Upper lobe of right lung (tissue), 1 donor: ENCODE measurements at places on chromosomes 1 and 21. TPM values are rescaled to one million over a fixed set of nuclear protein-coding genes. Genes with fewer than 3 reads are reported as not detected.

The DAB1 gene
- total RNA-seq, result 0.29 TPM

The ERG gene
- total RNA-seq, result 36.7 TPM

The LRRC53 gene
- not detected for total RNA-seq

The KCNE2 gene
- total RNA-seq, result 0.52 TPM

The CTBS gene
- 24.3 TPM for total RNA-seq

The SMIM1 gene
- total RNA-seq, result 9.3 TPM

The ZNF648 gene
- not detected for total RNA-seq

The RGS13 gene
- 4.7 TPM for total RNA-seq

The SPTA1 gene
- not detected for total RNA-seq

The ANKRD35 gene
- 1.6 TPM for total RNA-seq

The ARHGEF10L gene
- 34.1 TPM for total RNA-seq

The LRRC39 gene
- total RNA-seq, result 0.58 TPM

The TADA1 gene
- 9.5 TPM for total RNA-seq

The FCRL1 gene
- 1.4 TPM for total RNA-seq

The CFAP74 gene
- total RNA-seq, result 0.35 TPM

The TIAM1 gene
- total RNA-seq, result 27.3 TPM

The A3GALT2 gene
- total RNA-seq, result not detected

The GADD45A gene
- 16.4 TPM for total RNA-seq

The RCSD1 gene
- 14.8 TPM for total RNA-seq

The UTS2 gene
- total RNA-seq, result not detected

The FHAD1 gene
- 2.4 TPM for total RNA-seq

The PEF1 gene
- total RNA-seq, result 69.9 TPM

The FAAH gene
- 30.9 TPM for total RNA-seq

The DMRTA2 gene
- total RNA-seq, result not detected

The LRRIQ3 gene
- 0.67 TPM for total RNA-seq

The OR2L5 gene
- not detected for total RNA-seq

The UMODL1 gene
- 0.49 TPM for total RNA-seq

The CBR1 gene
- total RNA-seq, result 71.2 TPM
